ENCODE measurements at places on chromosomes 12 and 14.

DNA sequence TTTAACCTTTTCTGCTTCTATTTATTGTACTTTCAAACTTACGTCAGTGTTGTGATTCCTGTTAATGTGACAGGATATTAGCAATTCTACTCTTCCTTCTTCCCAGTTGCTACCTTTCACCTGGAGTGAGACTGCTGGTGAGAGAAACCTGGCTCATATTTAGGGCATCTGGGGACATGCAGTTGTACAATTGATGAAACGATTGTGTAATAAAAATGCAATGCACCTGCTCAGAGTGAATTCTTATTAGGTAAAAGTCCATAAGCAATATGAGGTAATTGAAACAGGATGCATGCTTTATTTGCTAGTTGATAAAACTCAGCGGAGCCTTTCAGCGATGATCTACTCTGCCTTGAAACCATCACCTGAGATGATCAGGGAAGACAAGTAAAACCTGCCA, 116.1 kb upstream of the FBXO33 start:
- DNase-seq = no peak

DNA sequence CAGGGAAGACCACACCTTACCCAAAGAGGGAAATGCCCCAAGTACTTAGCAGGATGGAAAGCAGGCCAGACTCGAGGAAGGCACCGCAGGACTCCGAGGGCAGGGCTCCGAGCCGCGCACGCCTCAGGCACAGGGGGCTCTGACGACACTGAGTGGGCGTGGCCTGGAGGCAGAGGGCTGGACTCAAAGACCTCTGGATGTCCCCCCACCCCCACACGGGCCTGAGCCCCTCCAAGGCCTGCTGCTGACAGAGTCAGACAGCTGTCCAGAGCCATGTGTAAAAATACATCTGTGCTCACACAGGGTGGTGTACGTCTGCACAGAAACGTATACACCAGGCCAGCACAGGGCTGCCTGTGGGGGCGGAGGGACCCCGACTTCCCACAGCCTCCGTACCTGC, 1.4 kb downstream of the AKT1 start:
- no peak for DNase-seq

- no peak for DNase-seq
These were observed 439.1 kb downstream of the NPAS3 start for GRCh38 chr14:33377596-33378390.

DNA sequence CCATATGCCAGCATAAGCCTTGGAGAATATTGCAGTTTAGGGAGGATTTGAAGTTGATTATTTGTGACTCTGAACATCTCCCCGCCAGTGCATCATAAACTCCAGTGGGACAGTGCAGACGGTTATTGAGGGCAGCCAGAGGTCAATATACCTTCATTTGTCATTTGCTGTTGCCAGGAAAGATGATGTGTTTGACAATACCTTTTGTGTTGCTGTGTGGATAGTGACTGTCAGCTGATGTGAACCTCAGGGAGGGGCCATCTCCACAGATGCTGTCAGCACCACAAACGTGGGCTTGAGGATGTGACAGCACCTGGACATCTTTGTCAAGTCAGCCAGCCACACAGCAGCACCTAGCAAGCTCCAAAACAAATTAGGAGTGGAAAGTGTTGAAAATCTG, 11.5 kb downstream of the CCDC198 start:
- no peak for DNase-seq

- no peak for DNase-seq
These were observed 45.4 kb downstream of the DUSP6 start for GRCh38 chr12:89306827-89307473.

- DNase-seq = no peak
These were observed 140.6 kb downstream of the EGLN3 start for GRCh38 chr14:33810308-33810707.

DNA sequence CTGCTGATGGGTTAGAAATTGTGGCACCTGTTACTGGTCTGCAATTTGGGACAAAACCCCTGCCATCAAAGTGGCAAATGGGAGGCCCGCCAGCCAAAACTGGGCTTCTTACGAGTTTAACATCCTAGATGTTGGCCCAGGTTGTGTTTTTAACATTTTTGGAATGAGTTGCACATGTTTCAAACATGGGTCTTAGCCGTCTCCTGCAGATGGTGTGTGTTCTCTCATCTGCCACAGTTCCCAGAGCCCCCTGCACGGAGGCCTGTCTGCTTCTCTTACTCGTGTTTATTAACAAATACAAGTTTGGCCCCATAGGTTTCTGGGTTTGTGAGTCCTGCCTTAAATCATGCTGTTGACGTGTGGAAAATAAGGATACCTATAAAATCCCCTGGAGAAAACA, 46.5 kb downstream of the CACNA2D4 start:
- no peak for DNase-seq

Measured in GM20000 (cell line).